ENCODE measurements at places on chromosomes 4 and X.

DNA sequence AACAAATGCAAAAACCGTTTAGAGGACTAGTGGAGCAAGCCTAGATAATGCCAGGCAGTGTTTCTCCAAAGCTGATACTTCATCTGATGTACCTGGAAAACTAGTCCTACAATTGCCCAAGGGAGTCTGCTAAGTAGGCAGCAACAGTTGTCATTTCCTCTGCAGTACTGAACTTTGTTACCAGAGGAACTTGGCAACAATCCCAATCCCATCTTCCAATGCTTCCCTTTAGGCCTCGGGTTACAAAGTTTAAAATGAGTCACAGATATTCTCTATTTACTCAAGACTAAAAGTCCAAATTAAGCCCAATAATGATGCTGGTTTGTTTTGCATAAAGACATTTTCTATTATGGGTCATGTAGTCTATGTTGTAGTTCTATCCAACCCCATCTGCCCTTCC, 120.0 kb upstream of the GLRA2 start:
- DNase-seq: no peak

DNA sequence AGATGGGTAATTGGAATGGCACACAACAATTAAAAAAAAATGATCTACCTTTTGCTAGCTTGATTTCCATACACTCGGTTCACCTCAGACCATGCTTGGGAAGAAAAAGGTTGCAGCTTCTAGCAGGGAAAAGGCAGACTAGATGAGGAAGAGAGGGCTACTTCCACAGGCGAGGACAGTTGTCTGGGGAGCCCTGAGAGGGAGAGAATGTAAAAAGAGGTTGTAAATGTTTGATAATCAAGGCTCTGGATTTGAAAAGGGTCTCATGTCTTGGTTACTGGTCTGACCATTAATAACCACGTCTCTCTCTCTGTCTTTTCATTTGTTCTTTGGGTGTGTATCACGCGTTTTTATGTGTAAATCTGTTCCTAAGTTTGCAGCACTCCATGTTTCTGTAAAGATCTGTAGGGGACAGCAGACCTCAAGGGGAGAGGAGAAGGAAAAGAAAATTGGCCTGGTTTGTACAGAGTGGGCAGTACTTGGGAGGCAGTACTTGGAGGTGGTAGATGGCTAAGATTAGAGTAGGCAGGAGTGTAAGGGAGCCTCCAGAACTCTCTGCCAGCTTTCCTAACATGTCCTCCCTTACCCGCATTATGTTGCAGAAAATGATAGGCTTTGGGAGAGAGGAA, 750 bp downstream of the ARMCX5 start:
- DNase-seq: peak; percentile 11

- peak; percentile 17 for DNase-seq
Measured at GRCh38 chr4:56388306-56388705, 1.0 kb upstream of the AASDH start.

DNA sequence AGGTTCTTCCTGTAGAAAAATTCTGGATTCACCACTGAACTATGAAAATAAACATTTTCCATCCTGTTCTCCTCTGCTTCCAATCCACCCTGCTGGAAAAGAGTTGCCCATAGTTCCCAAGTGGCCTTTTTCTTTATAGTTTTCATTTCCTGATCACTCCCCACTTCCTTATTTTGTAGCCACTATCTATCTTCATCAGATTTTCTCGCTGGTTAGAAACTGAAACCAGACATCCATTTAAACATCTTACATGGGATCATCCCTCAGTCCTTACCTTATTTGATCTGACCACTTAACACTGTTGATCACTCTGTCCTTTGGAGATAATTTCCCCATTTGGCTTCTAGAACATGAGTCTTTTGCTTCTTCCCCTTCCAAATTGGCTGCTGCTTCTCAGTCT, 42.2 kb upstream of the SCOC start:
- no peak for DNase-seq

DNA sequence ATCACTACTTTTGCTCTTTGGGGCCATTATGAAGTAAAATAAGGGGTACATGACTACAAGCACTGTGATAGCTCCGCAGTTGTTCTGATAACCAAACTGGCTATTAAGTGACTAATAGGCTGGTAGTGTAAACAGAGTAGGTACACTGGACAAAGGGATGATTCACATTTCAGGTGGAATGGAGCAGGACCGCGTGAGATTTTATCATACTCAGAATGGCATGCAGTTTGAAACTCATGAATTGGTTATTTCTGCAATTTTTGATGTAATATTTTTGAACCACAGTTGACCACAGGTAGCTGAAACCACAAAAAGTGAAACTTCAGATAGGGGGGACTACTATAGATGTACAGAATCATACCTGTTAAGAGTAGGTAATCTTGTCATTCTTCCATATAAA, 55.8 kb downstream of the PAK3 start:
- DNase-seq: no peak

GRCh38 chr4:43682551-43682950, 766.1 kb downstream of the KCTD8 start:
- DNase-seq: no peak

GRCh38 chr4:101813604-101814003, 23.1 kb downstream of the BANK1 start:
- no peak for DNase-seq

- peak; percentile 68 for DNase-seq
Measured at GRCh38 chr4:153159728-153160221, 44.5 kb upstream of the TRIM2 start.

- no peak for DNase-seq
Measured at GRCh38 chr4:53748328-53748772, 157.1 kb upstream of the LNX1 start.

GRCh38 chr4:131348263-131348662, 1800.8 kb upstream of the PCDH10 start:
- DNase-seq: no peak

DNA sequence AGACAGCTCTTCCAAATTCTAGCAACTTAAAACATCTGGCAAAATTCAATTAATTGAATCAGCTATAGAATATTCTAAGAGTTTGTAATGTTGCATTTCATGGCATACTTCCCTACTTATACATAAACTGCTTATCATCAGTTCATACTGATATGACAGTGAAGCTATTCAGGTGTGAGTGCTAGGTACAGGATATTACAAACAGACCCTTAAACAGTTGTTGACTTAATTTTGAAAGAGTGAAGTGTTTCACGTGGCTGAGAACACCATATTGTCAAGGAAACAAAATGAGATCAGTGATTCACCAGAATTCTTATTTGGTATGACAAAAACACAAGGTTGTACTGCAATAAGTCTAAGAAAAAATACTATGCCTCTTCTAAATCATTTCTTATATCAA, 27.4 kb downstream of the CENPU start:
- DNase-seq: no peak

DNA sequence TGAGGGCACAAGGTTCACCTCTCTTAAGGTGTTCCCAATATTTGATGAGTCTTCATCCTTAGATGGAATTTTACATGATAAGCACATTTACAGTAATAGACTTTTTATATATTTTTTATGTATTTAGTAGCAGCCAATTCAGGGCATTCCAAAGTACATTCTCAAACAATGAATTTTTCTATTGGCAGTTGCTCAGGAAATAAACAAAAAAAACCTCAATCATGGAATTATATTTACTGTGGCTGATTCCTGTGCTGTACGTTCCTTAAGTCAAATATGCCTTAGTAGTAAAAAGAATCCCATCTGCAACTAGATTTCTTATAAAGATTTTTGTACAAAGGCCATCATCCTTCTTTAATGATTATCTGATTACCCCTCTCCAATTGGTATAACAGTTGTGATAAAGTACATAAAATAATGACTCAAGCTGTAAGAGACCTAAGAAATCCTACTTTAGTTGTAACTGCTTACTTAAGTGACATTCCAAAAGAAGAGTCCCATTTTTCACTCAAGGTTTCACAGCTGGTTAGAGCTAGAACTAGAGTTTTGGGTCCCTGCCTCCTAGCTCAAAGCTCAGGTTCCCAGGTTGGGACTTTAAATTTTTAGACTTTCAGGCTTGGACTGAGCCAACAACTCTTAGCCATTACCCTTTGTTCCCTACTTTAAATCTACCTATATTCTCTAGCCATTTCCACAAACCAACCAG, 152.7 kb downstream of the FHIP1A start:
- no peak for DNase-seq

- DNase-seq: no peak
Measured at GRCh38 chr4:164313853-164314252, 440.1 kb upstream of the SMIM31 start.

All from AG20443 (cell line).